Ovary (tissue), 10 donors: ENCODE measurements at places on chromosomes 7 and 10. TPM values are rescaled to one million over a fixed set of nuclear protein-coding genes. Genes with fewer than 3 reads are reported as not detected.

Gene GDF2
- not detected for polyA plus RNA-seq

Gene DNAJC1
- polyA plus RNA-seq = 44.8 TPM

Gene LRRC18
- 0.22 TPM for polyA plus RNA-seq

Gene MDFIC
- polyA plus RNA-seq = 30.0 TPM

Gene RNF32
- polyA plus RNA-seq = 0.93 TPM

Gene FAM131B
- 0.29 TPM for polyA plus RNA-seq

Gene ZPBP
- polyA plus RNA-seq = 0.30 TPM

Gene NUTM2E
- polyA plus RNA-seq = 0.53 TPM

Gene MYPN
- polyA plus RNA-seq = 0.05 TPM

Gene LRMDA
- 20.6 TPM for polyA plus RNA-seq

Gene BTAF1
- 26.6 TPM for polyA plus RNA-seq

Gene CYP2E1
- 0.96 TPM for polyA plus RNA-seq

Gene SPDYE5
- 0.07 TPM for polyA plus RNA-seq

Gene TMEM196
- 0.02 TPM for polyA plus RNA-seq

Gene WDR37
- polyA plus RNA-seq = 12.8 TPM

Gene ZNF518A
- 10.5 TPM for polyA plus RNA-seq

Gene CTAGE8
- 2.0 TPM for polyA plus RNA-seq

Gene CD36
- polyA plus RNA-seq = 9.1 TPM

Gene OR6B1
- polyA plus RNA-seq = not detected

Gene SEMA3D
- 0.75 TPM for polyA plus RNA-seq

Gene NFE2L3
- polyA plus RNA-seq = 6.1 TPM

Gene CLEC5A
- polyA plus RNA-seq = 0.32 TPM

Gene CACNB2
- 8.9 TPM for polyA plus RNA-seq

Gene HYAL4
- not detected for polyA plus RNA-seq

Gene NXPH1
- polyA plus RNA-seq = 0.05 TPM

Gene OPN1SW
- polyA plus RNA-seq = not detected

Gene ZNF777
- polyA plus RNA-seq = 3.8 TPM

Gene CCDC172
- polyA plus RNA-seq = not detected

Gene MACC1
- not detected for polyA plus RNA-seq

Gene ACSM6
- polyA plus RNA-seq = not detected

Gene NAT16
- not detected for polyA plus RNA-seq

Gene IFIT1B
- not detected for polyA plus RNA-seq

Gene PDZD7
- polyA plus RNA-seq = 0.07 TPM

Gene GFRA1
- 14.1 TPM for polyA plus RNA-seq

Gene NIPSNAP2
- 41.0 TPM for polyA plus RNA-seq
